T-helper 2 cell (primary cell): ENCODE measurements at places on chromosomes 1 and 21.

- no peak for DNase-seq
Observed at GRCh38 chr1:83741770-83742169, 257.2 kb downstream of the TTLL7 start.

- no peak for DNase-seq
Observed at GRCh38 chr1:169557131-169557530, 29.1 kb downstream of the F5 start.

DNA sequence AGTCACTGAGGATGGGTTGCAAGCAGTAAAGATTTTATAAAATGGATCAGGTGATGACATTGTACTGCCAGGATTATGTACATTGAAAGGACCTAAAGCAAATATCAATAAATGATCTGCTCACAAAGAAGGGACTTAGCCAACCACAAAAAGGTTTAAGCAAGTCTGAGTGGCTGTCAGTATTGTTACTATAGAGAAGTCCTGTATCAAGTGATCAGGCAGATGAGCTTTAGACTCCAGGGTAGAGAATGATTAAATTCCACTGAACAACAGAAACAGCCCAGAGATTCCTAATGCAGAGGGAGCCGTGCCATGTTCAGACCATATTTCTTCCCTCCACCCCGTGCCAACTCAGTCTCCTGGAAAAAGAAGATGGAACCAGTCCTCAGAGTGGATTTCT lies 138.9 kb downstream of the SETD4 start:
- no peak for DNase-seq

GRCh38 chr1:69638673-69639072 lies 71.0 kb downstream of the LRRC7 start:
- DNase-seq: no peak

GRCh38 chr1:112540226-112540794 lies 31.5 kb downstream of the WNT2B start:
- DNase-seq: no peak

DNA sequence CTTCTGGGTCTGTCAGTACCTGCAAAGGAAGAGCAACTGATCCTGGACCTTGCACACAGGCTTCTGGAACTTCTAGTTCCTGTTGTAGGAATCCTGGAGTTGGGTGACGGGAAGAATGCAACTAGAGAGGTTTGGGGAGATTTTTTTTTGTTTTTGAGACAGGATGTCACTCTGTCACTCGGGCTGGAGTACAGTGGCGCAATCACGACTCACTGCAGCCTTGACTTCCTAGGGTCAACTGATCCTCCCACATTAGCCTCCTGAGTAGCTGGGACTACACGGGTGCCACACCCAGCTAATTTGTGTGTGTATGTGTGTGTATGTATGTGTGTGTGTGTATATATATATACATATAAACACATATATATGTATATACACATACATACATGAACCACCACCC lies 18.8 kb downstream of the ENTREP3 start:
- DNase-seq: no peak

- no peak for DNase-seq
Observed at GRCh38 chr21:42307106-42307505, 8.1 kb downstream of the TFF3 start.

DNA sequence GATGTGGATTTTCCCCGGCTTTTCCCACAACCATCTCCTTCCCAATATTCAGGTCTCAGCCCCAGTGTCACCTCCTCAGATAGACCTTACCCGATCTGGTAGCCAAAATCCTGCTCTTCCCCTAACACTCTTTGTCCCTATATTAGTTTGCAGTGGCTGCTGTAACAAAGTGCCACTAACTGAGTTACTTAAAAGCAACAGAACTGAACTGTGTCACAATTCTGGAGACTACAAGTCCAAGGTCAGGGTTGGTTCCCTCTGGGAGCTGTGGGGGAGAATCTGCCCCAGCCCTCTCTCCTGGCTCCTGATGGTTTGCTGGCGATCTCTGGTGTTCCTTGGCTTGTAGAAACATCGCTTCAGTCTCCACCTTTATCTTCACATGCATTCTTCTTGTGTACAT lies 64.0 kb downstream of the NENF start:
- DNase-seq: no peak

DNA sequence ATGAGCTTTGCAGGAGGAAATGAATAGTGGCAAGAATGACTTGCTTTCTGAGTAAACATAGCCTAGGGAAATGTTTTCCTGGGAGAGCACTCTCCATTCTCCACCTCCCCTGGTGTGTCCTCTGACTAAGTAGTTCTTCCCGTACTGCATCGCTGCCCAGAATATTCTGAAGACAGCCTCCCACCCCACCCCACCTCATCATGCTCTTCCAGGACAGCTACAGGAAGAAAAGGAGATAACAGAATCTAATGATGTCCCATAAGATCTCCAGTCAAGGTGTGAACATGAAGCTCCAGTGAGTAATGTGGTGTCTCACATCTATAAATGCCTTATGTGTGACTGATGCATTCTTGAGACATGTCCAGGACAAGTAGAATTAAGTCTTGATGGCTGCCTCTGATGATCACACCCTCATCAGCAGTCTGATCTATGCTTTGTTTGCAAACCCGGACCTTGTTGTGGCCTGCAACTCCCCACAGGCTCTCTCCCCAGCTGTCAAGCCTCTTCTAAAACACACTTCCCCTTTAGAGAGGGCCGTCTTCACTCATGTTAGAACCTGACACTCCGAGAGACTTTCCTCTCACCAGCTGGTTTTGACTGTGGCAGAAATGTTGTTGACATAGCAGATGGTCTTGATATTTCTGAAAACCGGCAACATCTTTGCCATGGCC lies 183.0 kb downstream of the CYYR1 start:
- no peak for DNase-seq
